Stimulated activated CD4-positive, alpha-beta T cell treated with anti-CD3 and anti-CD28 coated beads, Interleukin-1b, Interleukin-23, amount 100 ng/mL, for 48 hours (primary cell): ENCODE measurements at places on chromosomes 12 and 14.

GRCh38 chr14:55523321-55523720 is 56.7 kb upstream of the KTN1 start:
- DNase-seq: no peak

DNA sequence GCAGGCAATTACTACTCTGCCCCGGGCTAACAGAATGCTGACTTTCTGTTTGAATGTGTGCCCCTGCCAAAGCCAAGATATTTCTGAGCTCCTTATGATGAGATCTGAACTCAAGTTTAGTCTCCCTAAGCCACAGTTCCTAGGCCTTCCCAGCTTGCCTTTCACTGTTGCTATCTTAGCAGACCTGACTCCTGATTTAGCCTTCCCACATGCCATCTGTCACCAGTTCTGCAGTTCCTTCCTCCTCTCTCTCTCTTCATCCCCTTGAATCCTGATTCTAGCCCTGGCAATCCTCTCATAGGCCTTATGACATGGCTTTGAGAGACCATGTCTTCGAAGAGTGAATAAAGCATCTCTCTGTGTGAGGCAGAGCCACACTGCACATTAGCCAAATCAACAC is 12.5 kb upstream of the SAMD4A start:
- no peak for DNase-seq

DNA sequence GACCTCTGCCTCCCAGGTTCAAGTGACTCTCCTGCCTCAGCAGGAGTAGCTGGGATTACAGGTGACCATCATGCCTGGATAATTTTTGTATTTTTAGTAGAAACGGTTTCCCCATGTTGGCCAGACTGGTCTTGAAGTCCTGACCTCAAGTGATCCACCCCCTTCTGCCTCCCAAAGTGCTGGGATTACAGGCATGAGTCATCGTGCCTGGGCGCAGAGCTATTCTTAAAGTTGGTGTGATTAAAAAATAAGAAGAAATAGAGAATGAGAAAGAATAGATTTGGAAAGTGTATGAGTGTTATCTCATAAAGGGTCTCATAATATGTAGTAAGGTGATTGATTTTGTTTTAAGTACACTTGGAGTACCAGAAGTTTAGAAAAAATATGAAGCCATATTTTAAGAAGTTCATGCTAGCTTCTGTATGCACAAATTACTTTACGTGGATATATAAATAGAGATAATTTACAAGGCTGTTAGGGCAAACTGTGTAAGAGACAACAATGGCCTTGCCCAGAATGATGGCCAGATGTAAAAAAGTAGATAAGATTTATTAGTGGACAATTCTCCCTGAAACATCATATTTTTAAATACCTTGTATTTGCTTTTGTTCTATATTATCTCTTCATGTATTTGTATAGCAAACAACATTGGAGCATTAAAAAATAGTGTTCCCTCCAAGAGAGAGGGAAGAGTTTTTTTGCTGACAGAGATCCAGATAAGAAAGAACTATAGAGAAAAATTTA is 1108.5 kb downstream of the SLC16A7 start:
- DNase-seq: no peak

DNA sequence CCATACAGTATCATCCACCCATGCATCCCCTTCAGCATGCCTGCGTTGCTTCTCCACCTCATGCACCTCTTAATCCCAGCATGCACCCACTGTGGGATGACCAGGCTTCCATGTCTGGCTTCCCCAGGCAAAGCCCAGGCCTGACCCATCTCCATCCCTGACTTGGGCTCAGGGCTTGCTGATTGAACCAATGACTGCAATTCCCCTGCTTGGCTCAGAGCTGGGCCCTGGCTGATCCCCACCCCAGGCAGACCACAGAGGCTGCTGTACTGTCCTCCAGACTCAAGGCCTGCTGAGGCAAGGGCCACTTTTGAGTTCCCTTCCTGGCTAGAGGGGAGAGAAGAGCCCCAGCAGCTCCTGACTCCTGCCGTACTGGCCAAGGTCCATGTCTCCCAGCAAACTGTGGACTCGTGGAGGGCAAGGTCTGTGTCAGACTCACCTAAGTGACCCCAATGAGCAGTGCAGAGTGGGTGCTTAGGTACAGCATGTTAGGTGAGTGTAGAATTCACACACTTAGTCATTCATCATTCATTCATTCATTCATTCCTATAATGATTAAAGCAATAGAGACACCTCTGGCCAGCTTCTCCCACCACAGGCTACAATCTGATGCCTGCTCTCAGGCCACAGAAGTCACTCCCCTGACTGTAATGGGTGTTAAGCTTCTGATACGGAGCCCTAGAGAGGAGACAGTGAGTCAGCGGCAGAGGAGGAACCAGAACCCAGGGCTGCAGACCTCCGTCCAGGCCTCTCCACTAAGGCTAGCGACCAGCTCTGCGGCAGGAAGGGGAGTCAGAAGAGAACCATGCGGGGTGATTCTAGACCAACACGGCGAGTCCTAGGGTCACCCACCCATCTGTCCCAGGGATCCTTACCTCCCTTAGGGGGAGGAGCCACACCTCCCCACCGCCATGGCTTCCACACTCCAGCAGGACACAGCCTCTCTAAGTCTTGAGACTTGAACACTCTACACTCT is 2.9 kb downstream of the BEGAIN start:
- no peak for DNase-seq

- no peak for DNase-seq
Observed at GRCh38 chr14:85315733-85316290, 214.1 kb upstream of the FLRT2 start.

GRCh38 chr12:50953047-50953446 is 703 bp downstream of the HIGD1C start:
- no peak for DNase-seq

DNA sequence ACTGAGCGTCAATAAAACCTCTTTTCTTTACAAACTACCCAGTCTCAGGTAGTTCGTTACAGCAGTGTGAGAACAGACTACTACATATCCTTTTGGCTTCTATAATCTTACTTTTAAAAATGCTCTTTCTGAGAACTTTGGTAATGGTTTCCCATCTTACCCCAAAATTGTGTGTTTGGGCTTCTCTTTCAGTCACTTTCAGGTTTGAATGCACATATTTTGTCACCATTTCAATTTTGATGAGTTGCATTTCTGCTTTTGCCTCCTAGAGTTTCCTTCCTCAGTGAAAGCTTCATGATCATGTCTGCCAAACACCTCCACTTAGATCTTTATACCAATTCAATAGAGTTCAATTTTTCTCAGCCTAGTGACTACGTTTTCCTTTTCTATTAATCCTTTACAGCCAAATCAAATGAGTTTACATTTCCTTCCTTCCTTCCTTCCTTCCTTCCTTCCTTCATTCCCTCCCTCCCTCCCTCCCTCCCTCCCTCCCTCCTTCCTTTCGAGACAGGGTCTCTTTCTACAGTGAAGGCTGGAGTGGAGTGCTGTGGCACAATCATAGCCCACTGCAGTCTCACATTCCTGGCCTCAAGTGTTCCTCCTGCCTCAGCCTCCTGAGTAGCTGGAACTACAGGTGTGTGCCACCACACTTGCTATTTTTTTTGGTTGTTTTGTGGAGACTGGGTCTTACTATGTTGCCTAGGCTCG is 124.9 kb downstream of the BCAT1 start:
- no peak for DNase-seq

DNA sequence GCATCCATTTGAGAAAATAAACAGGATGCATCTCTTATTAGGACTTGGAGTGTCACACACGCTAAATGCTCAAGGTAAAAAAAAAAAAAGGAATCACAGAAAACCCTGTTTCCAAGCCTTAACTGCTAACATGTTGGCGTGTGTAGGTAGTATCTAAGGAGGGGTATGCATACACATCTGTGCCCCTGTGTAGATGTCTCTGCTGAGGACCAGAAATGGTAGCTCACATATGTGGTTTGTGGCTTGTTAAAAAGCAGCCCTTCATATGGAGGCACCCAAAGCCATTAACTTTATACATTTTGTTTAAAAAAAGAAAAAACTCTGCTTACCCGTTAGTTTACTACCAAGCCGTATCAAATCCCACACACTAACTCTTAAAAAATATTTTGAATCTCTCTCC is 314.1 kb downstream of the SNAPC1 start:
- DNase-seq: no peak

GRCh38 chr12:160858-161257 is 53.1 kb downstream of the SLC6A12 start:
- DNase-seq: no peak

- no peak for DNase-seq
Observed at GRCh38 chr12:106359646-106360399, 2.3 kb downstream of the POLR3B start.

- peak; percentile 10 for DNase-seq
Observed at GRCh38 chr14:56119201-56119981, 1.2 kb downstream of the PELI2 start.

DNA sequence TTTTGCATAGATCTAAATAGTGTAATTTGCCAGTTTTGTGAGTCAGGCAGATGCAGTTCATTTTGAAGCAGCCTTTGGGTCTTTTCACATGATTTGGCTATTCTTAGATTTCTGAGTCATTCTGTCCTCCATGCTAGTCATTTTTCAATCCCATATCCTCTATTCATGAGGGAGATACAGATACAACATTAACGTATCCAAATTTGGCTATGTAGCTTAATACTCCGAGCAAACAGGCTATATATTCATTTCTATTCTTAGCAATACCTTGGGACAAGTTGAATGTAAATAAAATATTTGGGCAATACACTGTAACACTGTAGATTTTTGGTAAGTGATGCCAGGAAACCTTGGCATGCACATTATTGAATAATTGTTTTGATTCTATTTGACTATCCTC is 270.7 kb upstream of the PDE3A start:
- DNase-seq: no peak

DNA sequence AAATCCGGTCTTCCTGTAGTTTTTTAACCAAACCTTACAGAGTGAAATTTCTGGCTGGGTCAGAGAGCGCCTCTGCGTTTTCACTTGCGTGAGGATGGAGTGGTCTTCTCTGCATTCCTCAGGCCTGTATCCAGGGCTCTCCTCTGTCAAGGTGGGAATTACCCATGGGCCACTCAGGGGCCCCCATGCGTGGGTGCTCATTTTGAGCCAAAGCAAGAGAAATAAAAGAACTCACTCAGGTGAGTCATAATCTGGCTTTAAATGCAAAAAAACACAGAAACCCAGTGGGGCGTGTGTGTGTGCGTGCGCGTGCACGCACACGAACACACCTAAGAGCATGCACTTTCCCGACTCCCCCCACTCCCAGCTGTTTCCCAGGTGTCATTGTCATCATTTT is 104.0 kb upstream of the PWP1 start:
- DNase-seq: no peak
